ENCODE measurements at places on chromosomes 13 and 19. TPM values are rescaled to one million over a fixed set of nuclear protein-coding genes. Genes with fewer than 3 reads are reported as not detected.

Gene CADM4
- 7.0 TPM for polyA plus RNA-seq

Gene PGLYRP1
- polyA plus RNA-seq = 0.85 TPM

Gene FFAR3
- 0.08 TPM for polyA plus RNA-seq

Gene PLPPR3
- 0.52 TPM for polyA plus RNA-seq

GRCh38 chr13:42083138-42083770 lies 34.8 kb downstream of the DGKH start:
- DNase-seq = no peak

Gene TMTC4
- polyA plus RNA-seq = 16.5 TPM
